Left renal cortex interstitium (tissue), 4 donors: ENCODE measurements at places on chromosomes 6 and 20.

GRCh38 chr20:24489631-24490260 is 20.3 kb downstream of the SYNDIG1 start:
- no peak for DNase-seq

GRCh38 chr6:14757418-14757817 is 488.5 kb upstream of the JARID2 start:
- no peak for DNase-seq

- no peak for DNase-seq
Observed at GRCh38 chr6:36155662-36156061, 25.3 kb downstream of the MAPK13 start.

GRCh38 chr6:55568808-55569439 is 10.1 kb downstream of the HMGCLL1 start:
- no peak for DNase-seq

DNA sequence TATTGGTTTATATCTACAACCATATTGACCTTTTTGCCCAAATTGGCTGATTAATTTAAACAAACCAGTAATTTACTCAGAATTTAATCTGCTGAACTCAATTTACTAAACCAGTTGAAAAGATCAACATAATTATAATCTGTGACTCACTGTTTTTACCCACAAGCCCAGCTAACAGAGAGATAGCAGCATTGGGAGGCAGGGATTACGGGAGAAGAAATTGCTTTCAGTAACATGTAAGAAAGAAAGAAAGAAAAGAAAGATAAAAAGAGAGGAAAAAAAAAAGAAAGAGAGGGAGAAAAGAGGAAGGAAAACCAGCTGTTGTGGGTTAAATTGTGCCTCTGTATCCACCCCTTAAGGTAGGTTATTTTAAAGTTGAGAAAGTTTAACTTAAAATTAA is 13.3 kb upstream of the RHAG start:
- DNase-seq = no peak

- no peak for DNase-seq
Observed at GRCh38 chr6:133467231-133467981, 226.2 kb downstream of the EYA4 start.

- no peak for DNase-seq
Observed at GRCh38 chr6:30841644-30842504, 42.4 kb upstream of the DDR1 start.

GRCh38 chr6:136244061-136244616 is 6.0 kb downstream of the MTFR2 start:
- no peak for DNase-seq

DNA sequence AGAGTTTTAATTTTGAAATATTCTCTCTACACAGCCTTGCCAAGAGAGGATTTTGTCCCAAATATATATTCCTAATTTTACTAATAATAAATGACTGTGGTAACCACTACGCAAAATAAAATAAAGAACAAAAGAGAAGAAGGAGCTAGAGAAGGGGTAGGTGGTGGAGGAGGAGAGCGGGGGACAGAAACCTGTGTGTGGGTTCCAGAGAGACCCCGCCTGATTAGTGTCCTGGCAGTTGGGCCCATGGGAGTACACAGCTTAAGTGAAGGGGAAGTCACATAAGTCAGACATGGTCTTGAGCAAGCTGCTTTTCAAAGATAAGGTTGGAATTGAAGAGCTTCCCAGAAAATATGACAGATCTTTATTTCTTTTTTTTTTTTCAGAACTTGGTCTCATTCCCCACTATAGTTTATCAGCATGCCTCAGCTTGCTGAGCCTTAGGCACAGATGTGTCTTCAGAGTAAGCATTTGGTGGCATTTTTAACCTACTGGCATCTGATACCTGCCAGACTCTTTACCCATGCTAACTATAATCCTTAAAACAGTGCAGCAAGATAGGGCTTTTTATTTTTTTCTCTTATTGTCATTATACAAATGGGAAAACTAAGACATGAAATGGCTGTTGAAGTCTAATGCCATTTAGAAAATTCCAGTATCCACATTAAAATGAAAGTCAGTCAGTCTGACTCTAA is 9.6 kb upstream of the RHAG start:
- DNase-seq = no peak

- DNase-seq = no peak
Observed at GRCh38 chr6:20946022-20946421, 411.8 kb downstream of the CDKAL1 start.

- no peak for DNase-seq
Observed at GRCh38 chr6:159525445-159526025, 167.5 kb downstream of the SOD2 start.

GRCh38 chr6:21931641-21932335 is 338.2 kb downstream of the SOX4 start:
- no peak for DNase-seq

- no peak for DNase-seq
Observed at GRCh38 chr6:17389274-17389847, 4.0 kb upstream of the CAP2 start.

DNA sequence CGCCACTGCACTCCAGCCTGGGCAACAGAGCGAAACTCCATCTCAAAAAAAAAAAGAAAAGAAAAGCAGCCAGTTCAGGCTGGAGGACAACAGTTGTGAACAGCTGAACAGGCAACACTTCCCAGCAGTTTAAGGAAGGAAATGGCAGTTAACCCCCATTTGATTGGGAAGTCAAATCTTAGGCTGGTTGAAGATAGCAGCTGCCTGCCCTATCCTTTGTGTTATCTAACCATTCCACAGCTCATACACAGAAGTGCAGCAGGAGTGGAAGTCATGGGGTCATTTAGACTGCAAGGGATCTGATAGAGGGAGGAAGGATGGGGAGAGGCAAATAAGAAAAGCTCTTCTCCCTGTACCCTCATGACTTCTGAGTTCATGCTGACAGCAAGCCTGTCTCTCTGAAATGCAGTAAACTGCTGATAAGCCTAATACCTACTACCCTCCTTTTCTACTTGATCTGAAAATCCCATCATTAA is 35.3 kb downstream of the KCTD20 start:
- DNase-seq = no peak

GRCh38 chr6:27873021-27873940 is 38.9 kb downstream of the OR2B2 start:
- DNase-seq = peak; percentile 84

DNA sequence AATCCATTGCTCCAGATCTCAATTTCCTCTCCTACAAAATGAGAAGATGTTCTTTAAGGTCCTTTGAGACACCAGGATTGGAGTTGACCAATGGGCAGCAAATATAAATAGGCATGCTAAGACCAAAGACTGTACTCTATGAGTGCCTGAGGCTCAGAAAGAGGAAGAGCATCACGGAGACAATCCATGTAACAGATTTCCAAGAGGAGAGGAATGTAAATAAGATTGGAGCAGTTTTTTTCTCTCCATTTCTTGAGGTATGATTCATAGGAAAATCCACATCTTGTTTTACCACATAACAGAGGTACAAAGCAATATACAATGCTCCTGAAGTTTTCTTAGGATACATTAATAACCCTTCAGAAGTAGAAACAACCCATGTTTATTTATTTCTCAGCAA is 109.8 kb downstream of the UBE3D start:
- DNase-seq = no peak

DNA sequence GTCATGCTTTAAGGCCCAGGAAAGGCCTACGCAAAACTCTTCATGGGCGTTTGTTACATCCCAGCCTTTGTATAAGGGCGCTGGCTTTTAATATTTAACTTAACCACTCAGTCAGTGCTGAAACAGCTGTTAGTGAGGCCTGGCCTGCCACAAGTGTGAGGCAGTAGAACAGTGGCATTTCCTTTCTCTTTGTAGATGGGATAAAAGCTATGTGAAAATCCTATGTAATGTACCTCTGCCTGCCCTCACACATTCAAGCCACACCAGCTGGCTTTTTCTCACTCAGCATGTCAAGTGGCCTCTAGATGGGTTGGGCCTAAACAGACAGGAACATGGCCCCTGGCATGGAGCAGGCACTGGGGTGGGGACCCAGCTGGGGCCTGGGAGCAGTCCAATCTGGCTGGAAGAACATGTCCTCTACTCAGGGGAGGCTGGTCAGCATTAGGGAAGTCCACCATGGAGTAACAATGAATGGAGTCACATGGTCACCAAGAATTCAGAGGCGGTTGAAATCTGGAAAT is 20.7 kb downstream of the CGA start:
- DNase-seq = no peak

DNA sequence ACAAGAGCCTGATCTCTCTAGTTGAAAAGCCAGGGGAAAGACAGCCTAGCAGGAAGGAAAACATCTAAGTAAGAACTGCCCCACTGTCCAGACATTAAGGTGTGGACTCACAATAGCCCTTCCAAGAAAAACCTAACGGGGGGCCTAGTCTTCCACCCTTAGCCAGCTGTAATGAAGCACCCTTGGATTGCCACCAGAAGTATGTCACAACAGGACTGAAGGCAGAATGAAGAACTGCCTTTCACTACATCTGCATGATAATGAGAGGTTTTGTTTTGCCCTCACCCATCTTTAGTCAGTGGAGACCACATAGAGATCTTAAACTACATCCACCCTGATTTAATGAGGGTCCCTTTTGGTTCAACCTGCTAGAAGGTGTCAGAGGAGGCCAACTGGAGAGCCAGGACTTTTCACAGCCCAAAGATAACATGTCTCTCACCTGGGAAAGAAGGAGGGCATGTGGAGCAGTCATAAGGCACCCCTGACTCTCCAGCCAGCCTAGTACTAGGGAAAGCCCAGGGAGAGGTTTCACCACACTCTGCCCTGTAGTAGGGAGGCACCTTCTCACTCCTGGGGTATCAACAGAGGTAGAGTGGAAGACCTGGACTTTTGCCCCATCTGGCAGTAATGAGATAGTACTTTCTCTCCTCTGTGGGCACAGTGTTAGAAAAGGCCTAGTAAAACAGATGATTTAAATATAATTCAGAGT is 1017.4 kb upstream of the MANEA start:
- no peak for DNase-seq

- DNase-seq = peak; percentile 44
Observed at GRCh38 chr6:21208081-21208795, 385.3 kb upstream of the SOX4 start.

- DNase-seq = peak; percentile 50
Observed at GRCh38 chr6:14066782-14067406, 50.7 kb upstream of the CD83 start.

- no peak for DNase-seq
Observed at GRCh38 chr6:158337332-158337731, 25.1 kb downstream of the TULP4 start.

- no peak for DNase-seq
Observed at GRCh38 chr20:40648210-40649072, 40.6 kb downstream of the MAFB start.

GRCh38 chr6:167285077-167285770 is 5.9 kb upstream of the UNC93A start:
- no peak for DNase-seq

GRCh38 chr6:161031721-161032495 is 40.3 kb downstream of the MAP3K4 start:
- no peak for DNase-seq

- no peak for DNase-seq
Observed at GRCh38 chr6:169371344-169372127, 117.9 kb upstream of the THBS2 start.

DNA sequence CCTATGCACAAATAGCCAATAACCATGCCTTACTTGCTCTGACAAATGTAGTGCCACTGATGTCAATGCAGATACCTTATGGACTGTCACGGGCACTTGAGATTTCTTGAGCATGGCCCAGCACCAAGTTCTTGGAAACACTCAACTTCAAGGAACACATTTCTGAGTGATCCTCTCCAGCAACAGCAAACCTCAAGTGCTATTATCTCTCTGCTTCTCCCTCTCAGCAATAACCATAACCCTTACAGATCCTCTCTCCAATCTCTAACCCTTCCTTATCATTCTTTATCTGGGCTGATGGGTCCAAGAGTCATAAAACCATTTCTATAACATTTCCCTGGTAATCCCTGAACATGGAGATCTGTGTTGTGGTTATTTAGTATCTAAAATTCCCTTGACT is 266.9 kb upstream of the STXBP5 start:
- no peak for DNase-seq

DNA sequence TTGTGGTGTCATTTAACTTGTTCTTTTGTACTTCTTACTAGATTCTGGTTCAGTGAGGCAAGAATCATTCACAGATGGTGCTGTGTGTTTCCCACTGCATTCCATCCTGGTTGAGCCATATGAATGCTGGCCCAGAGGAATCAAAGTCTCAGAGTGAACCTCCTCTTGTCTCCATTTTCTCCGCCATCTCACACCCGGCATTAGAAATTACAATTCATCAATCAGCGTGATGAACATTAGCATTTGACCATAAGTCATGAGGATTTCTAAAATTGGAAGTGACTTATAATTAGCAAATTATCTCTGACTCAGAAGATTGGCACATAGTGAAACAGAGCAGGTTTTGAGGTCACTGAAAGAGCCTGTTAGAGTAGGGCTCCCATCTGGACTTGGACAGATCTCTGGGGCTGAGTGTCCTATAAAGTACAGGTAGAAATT is 25.2 kb downstream of the TNFAIP3 start:
- DNase-seq = no peak

- DNase-seq = no peak
Observed at GRCh38 chr6:13234130-13234529, 94.2 kb downstream of the TBC1D7 start.

- no peak for DNase-seq
Observed at GRCh38 chr6:63582579-63583231, 10.4 kb downstream of the LOC128125822 start.

DNA sequence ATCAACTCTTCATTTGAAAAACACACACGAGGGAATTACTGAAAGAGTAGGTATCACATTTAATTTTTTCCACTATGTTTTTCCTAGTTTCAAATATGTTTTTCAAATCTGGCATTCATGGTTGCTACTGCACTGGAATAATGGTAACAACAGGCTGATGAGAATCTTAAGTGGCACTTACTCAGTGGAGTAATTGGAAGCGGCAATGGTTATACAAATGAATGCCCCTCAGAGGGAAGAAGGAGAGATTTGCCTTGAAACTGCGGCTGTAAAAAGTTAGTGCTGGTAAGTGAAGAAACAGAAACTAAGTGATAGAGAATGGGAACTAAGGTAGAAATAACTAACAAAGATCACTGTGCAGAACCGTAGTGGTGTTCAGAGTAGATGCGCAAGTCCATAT is 41.0 kb upstream of the PDE7B start:
- DNase-seq = no peak

DNA sequence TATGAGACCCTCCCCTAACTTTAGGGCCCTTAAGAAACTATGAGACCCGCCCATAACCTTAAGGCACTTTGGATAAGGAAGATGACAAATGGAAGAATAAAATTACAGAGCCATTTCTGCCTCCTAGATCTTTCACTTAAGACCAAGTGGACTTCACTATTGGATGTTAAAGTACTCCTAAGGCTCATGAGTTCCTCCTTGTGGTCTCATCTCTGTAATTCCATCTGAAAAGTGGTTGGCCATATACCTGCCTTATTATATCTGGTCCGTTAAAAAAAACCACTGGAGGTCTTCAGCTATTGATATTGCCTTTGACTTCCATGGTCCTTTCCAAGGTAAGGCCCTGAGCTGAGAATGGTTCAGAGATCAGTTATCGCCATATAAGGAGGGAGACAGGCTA is 310.3 kb downstream of the EYA4 start:
- no peak for DNase-seq
